ENCODE measurements at places on chromosomes 1 and 21.

GRCh38 chr21:28132713-28133112 lies 860.0 kb downstream of the LTN1 start:
- no peak for DNase-seq

GRCh38 chr1:173421286-173421685 lies 55.8 kb upstream of the PRDX6 start:
- no peak for DNase-seq

- no peak for DNase-seq
Measured at GRCh38 chr1:230870916-230871315, 2.6 kb upstream of the C1orf198 start.

DNA sequence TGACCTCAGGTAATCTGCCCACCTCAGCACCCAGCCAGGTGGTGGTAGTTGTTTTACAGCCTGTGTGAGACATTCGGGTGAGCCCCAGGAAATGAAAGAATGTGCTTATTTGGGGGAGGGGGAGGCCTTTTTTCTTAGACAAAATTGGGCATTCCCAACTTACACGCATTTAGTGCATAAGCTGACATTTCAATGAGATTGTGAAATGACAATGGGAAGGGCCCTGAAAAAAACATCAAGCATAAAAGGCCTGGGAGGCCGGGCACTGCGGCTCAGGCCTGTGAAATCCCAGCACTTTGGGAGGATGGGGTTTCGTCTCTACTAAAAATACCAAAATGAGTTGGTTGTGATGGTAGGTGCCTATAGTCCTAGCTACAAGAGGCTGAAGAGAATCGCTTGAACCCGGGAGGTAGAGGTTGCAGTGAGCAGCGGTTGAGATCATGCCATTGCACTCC lies 5.0 kb downstream of the GAS5 start:
- DNase-seq, result no peak
